Activated CD4-positive, CD25-positive, alpha-beta regulatory T cell treated with anti-CD3 and anti-CD28 coated beads, Interleukin-2, amount 50 U/mL, for 16 hours (primary cell): ENCODE measurements at places on chromosomes 2 and 18.

- DNase-seq = no peak
Observed at GRCh38 chr18:3720159-3720558, 270.2 kb downstream of the TGIF1 start.

GRCh38 chr18:8046441-8046840 lies 479.3 kb downstream of the PTPRM start:
- no peak for DNase-seq

DNA sequence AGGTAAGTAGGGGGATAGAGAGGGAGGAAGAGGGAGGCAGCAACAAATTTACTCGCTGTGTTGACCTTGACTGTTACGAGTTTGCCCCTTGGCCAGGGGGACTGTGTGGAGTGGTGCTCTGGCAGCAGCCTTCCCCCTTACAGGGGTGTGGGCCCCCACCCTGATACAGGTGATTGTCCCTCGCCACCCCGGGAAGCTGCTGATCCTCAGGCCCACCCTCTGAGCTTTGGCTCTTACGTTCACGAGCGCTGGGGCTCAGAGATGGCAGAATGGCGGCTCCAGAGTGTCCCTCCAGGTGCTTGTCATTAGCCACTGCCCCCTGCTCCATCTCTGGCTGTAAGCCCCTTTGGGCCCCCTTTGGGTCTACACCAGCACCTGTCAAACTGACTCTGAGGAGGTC lies 88.6 kb downstream of the GLI2 start:
- DNase-seq = no peak

DNA sequence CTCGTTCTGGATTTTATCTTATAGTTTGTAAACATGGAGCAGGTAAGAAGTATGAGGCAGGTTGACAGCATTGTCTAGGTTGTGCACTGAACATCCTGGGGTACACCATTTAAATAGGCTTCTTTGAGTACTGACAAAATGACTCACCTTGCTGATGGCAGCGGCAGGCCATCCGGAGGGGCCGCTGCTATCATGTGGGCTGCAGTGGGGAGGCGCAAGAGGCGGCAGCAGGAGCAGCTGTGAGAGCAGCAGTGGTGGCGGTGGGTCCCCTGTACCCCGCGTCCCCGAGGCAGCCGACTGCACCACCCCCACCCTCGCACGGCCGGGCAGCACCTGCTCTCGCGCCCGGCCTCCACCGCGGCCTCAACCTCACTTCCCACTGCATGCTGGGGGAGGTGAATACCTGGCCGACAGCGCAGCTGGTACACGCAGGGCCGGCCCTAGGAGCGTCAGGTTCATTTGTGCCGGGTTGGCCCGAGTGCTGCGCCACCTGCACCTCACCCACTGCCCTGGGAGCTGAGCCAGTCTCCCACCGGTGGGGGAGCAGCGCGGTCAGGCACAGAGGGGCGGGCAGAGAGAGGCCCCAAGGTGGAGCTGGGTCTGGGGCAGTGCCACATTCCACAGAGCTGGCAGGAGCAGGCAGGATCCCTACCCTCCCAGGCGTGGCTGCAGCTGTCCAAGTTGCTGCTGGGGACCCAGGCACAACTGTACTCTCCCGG lies 154.5 kb upstream of the RBMS1 start:
- DNase-seq = no peak

GRCh38 chr18:55239740-55240139 lies 280.5 kb upstream of the CCDC68 start:
- no peak for DNase-seq

GRCh38 chr2:128520791-128521190 lies 202.1 kb upstream of the HS6ST1 start:
- DNase-seq = no peak

DNA sequence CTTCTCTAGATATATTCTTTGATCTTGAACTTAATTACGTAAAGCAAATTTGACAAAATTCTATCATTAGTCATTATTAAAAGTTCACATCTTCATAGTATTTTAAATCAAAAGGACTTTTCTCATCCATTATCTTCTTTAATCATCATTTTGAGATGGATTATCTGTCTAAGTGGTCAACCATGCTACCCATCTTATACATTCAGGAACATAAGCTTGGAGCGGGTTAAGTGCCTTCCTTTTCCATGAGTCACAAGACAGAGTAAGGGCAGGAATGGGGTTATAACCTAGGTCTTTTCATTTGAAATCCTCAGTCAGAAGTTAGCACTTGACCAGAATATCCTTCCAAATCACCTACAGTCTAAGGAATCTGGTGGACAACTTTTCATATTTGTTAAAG lies 297.1 kb downstream of the TCF4 start:
- DNase-seq = no peak

DNA sequence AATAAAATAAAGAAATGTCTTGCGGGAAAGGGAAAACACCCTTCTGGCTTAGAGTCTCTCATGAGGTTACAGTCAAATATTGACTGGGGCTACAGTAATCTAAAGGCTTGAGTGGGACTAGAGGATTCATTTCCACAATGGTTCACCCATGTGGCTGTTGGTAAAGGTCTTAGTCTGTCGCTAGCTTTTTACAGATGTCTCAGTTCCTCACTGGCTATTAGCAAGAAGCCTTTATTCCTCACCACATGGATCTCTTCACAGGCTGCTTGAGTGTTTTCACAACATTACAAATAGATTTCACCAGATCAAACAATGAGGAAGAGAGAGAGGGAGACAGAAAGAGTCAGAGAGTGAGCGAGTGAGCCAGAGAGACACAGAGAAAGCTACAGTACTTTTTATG lies 8.3 kb upstream of the ZC3H15 start:
- no peak for DNase-seq
